Effector CD8-positive, alpha-beta T cell (primary cell): ENCODE measurements at places on chromosomes 3 and 15.

DNA sequence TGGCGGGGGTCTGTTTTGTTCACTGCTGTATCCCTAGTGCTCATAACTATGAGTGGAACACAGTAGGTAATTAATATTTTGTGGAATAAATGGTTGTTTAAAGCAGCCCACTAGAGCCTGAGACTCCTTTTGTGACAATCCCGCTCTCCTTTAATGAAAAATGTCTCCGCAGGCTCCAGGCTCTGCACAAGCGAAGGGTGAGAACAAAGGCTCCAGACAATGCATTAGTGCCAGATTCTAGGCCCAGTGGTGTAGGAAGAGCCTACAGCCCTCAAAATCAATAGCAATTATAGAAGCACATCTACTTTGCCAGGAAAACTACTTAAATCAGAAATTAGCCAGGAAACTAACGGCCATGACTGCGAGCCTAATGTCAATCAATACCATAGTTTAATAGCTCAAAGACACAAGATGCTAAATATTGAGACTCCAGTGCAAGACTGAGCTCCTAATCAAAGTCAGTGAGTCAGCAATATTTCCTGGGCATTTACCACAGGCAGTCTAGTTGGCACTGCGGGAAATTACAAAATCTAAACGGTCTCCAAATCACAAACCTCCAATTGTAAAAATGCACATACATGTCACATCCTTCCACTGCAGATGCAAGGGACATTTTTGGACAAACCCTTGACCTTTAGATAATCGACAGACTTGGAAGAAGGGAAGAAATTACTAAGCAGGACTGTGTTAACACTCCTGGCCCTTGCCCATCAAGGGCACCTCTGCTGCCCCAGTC lies 2.3 kb downstream of the ANXA2 start:
- DNase-seq, result no peak

DNA sequence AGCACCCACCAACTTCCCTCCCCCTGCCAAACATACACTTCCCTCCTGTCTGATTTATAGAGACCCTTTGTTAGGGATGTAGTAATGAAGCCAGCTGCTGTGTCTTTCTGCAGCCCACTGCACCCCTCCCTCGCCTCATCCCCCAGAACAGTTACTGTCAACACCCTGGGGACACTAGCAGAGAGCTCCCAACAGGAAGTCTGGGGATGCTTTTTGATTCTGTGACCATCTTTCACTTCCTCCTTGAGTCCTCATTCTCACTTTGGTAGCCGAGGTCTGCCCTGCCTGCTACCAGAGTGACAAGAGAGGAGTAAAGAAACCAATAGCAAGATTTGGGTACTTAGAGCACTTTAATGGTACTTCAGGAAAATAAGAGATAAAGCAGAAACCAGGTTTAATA lies 201.6 kb downstream of the SATB1 start:
- DNase-seq, result no peak

DNA sequence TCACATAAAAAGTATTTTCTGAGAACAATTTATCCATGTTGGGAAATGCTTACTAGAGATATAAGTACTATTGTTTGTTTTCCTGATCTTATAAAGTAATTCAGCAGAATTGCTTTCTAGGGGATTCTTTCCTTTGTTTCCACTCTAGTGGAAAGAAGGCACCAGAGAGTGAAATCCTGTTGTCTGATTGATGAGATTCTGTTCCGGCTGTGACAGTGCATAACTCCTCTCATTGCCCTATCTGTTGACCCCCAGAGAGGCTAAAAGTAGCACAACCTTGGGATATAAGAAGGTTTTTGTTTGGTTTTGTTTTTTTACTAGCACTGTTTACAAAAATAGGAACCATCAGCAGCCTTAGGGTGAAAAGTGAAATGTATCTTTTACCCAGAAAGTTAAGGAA lies 114.1 kb downstream of the ALCAM start:
- no peak for DNase-seq

DNA sequence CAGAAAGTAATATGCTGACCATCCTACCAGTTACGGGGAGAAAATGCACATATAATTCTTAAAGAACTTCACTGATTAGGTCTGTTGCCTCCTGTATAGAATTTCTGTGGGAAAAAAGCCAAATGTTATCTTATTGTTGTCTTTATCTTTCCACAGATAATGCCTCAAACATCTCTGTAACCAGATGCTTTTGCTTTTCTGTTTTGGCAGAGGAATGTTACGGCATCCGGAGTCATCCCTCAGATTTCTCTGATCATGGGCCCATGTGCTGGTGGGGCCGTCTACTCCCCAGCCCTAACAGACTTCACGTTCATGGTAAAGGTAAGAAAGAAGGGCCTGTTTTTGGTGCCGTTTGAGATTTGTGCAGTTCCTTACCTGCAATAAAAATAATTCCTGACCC lies 33.5 kb downstream of the PCCB start:
- DNase-seq, result no peak
